ENCODE measurements at places on chromosomes 7 and 10.

DNA sequence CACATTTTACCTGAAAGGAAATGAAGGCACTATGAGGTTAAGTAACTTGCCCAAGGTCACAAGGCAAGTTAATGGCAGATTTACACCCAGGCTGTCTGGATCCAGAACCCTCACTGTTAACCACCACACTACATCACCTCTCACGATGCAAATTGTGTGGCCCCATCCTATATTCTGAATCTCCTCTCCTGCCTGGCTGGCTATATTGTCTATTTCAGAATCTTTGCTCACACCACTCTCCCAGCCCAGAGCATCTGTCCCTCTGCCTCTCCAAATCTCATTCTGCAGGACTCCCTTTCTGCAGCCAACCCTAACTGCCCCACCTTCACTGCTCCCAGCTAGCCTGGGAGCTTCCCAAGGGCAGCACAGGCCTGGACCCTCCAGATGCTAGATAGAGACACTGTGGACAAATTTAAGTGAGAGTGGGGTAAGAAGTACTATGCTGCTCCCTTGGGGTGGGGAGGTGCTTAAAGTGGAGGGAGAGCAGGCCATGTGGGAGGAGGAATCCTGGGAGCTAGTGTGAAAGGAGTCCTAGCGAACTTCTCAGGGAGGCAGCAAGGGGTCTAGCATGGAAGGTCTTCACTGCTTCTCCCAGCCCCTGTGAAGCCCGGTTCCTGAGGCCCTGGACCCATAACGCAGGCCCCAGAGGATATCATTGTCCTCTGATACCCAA is 786 bp downstream of the CUEDC2 start:
- DNase-seq, result no peak

DNA sequence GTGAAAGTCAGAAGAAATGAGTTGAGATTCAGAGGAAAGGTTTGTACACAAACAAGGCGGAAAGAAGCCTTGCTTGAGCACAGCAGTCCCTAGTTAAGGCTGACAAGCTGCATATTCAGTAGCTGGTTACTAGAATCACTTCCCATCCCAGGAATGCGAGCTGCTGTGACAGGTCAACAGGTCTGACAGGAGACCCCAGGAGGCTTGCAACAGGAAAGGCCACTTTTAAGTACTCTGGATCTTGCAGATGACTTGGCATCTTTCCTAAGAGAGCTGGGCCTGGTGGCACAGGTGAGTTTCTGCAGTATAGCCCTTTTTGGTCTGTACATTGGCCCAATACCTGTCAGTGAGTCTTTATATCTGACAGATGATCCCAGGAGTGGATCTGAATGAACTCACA is 35.7 kb upstream of the UNC5B start:
- no peak for DNase-seq

DNA sequence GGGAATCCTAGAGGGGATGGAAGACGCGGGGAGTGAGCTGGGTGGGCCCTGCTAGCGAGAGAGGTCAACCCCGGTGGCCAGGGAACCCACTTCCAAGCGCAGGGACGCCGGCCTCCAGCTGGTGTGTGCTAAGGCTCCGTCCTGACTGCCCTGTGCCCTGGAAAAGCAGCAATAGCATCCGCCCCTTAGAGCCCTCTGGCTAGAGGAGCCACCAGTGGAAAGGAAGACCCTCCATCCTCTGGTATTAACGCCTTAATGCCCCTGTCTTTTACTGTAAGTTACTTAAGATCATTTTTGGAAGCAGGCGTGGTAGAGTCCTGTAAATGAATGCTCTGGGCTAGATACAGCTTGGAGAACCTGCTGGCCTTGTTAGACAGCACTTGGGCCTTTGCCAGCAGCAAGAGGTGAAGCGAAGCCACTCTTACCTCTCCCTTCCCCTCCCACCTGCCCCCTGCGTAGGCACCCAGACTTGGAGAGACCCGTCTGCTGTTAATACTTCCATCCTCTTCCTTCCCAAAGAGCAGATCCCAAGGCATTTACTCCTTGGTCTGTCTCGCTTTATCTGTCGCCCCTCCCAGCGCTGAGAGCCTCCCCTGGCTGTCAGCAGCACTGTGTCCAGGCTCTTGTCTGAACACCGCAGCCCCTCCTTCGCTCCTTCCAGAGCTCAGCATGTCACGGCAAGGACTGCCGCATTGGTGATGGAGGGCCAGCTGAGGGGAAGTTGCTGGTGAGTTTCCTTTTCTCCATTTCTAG is 4.6 kb downstream of the REPIN1 start:
- no peak for DNase-seq

DNA sequence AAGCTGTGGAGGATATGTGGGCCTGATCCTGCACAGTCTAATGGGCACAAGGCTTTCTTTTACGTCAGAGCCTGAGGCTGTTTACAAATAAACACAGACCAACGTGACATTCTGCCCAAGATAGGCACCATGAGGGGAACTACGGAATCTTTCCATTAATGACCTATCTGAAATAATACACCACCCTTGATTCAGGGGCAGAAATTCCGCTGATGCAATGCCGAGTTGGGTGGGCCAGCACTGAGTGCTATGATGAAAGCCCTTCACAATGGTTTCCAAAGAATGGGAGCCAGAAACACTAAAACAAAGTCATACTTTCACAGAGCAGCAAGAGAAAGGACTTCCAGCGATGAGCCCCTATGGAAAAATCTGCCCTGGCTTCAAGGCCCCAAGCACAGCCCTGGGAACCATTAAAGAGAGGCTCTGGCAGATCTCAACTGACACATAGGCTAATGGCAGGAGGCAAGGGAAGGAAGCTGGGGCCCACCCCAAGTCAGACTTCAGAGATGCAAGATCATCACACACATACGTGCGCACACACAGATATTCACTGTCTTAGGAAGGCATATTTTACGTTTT is 72.2 kb upstream of the DLX6 start:
- DNase-seq, result no peak

DNA sequence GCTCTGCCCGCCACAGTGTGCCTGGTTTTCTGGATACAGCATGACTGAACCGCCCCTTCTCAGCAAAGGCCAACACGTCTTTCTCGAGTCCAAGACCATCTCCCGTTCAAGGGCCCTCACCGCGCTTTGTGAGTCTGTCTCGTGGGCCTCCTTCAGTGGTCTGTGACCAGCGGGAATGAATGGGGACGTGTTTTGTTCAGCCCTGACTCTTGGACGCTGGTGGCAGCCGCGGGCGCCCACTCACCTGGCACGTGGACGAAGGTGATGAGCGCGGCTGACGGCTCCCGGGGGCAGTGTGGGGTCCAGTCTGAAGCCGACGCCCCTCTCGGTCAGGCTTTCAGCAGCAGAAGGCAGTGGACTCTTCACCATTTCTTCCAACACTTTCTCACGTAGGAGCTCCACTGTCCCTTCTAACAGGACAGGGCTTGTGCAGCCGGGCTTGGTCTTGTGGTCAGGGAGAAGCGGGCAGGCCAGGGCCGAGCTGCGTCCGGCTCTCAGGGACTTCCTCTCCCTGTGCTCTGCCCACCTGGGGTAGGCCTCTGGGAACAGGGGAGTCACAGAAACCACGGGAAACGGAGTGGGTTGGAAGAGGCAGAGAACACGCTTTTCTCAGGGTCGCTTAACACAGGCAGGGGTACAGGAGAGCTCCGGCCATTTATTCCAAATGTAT is 30.4 kb downstream of the AMZ1 start:
- no peak for DNase-seq

DNA sequence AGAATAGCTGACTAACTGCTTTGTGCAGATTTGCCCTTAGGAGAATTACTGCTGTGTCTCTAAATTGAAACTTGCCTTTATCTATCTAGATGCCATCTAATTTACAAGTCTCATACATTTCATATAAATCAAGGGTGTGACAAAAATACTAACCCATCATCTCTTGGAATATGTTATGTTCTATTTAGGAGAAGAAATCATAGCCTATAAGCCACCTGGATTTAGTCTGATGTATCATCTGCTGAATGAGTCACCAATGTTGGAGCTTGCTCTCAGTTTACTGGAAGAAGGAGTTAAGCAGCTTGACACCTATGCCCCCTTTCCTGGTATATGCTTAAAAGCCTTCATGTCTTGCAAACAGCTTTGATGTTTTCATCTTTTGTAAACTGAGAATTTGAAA is 43.5 kb downstream of the NUP205 start:
- DNase-seq, result no peak

- no peak for DNase-seq
These were observed 14.5 kb downstream of the OR2A14 start for GRCh38 chr7:144137501-144137900.

DNA sequence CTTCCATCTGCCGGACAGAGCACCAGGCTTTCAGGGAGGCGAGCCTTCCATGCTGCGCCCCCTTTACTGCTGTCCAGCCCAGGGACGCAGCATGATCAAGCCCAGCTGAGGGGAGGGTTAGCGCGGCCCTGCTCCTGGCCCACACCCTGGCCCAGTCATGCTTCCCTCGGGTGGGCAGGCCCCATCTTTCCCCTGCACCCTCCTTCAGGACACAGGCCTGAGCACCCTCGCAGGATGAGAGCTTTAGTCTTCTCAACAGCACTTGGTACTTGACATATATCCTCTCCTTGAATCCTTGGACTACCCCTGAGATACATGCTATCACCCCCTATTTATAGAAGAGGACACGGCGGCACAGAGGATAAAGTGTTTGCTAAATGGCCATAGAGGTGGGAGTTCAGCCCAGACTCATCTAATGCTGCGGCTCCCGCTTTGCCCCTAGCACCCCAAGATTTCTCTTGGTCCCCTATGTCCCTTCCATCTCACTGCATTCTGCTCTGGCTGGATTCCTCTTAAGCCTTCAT is 32.7 kb upstream of the FRAT2 start:
- DNase-seq, result no peak

DNA sequence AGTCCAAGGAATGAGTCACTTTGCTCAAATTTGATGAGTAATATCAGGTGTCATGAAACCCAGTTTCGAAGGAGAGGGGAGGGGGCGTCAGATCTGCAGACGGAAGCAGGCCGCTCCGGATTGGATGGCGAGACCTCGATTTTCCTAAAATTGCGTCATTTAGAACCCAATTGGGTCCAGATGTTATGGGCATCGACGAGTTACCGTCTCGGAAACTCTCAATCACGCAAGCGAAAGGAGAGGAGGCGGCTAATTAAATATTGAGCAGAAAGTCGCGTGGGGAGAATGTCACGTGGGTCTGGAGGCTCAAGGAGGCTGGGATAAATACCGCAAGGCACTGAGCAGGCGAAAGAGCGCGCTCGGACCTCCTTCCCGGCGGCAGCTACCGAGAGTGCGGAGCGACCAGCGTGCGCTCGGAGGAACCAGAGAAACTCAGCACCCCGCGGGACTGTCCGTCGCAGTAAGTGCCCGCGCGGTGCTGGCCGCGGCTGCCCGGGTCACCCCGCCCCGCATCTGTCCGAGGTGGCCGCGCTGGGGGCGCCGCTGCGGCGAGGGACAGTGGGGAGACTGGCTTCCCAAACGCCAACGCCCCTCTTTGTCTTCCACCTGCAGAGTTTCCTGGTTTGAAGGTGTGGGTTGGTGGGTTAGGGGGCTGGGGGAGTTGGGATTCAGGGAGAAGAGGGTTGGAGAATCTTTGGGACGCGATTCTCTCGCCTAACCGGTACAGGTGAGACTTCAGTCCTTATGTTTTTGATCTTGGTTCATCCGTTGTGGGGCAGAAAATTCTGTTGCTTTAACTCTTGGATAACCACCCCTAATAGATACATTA is at the start of gene TAC1:
TAC1 (plus strand) TSS at position 351 of the 829 bp plus-strand sequence. CDS start 527 bp downstream, outside the sequence.
- DNase-seq, result no peak

DNA sequence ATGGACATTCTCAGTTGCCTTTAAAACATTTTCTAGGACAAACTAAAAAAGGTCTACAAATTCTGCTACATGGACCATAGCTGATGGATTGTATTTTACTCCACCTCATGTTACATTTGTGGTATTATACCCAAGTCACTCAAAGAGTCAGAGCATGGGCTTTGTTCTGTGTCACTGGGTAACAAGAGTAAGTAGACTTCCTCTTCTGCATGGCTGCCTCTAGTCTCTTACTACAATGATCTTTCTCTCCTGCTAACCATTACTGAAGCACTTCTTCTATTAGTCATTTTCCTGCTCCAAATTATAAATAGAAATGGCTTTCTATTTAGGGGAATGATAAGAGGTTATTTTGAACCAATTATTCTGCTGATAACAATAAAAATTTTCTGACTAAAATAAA is 727.4 kb upstream of the NRP1 start:
- DNase-seq, result no peak

DNA sequence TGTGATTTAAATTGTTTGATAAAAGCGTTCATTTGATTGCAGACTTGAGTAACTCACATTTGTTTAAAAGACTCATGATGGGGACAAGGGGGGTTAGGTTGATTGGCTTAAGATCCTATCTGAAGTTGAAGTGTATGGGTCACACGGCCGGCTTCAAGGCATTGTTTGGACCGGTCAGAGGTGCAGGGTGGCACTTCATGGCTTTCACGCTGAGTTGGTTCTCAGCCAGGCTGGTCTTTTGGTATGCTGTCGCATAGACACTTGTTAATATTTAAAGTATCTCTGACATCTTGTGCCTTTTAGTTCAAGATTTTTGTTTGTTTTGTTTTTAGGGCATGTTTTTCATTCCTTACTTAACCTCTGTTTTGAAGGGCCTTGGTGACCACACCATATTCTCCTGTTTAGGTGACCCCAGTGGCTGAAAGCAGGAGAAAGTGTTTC is 58.1 kb downstream of the CCNY start:
- no peak for DNase-seq

DNA sequence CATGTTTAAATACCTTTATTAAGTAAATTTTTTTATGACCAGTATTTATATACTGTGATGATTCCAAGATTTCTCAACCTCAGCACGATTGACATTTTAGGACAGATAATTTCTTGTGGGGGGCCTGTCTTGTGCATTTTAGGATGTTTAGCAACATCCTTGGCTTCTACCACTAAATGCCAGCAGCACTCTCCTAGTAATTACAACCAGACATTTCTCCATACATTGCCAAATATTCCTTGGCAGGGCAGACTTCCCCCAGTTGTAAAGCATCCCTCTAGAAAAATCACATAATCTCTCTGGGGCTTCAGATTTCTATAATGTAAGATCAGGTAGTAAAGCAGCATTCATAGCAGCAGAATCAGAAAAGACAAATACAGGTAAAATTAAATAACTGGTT is 7.8 kb upstream of the LIPM start:
- no peak for DNase-seq

DNA sequence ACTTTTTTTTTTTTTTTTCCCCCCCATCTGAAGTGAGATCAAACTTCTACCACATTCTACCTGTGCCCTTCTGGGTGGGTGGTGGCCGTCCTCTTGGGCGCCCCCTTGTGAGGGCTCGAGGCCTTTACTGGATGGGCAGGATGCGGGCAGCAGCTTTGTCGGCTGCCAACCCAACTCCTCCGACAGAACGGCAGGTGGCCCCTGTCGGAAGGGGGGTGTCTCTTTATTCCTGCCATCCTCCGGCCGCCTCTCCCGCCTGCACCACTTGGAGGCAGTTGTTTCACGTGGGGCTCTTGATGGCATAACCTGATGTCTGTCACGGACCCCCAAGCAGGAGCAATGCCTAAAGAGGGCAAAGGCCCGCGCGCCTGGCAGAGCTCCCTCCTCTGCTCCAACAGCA is 31.0 kb downstream of the AMZ1 start:
- peak; percentile 67 for DNase-seq

GRCh38 chr7:68622500-68622899 is 975.8 kb upstream of the AUTS2 start:
- DNase-seq, result no peak

DNA sequence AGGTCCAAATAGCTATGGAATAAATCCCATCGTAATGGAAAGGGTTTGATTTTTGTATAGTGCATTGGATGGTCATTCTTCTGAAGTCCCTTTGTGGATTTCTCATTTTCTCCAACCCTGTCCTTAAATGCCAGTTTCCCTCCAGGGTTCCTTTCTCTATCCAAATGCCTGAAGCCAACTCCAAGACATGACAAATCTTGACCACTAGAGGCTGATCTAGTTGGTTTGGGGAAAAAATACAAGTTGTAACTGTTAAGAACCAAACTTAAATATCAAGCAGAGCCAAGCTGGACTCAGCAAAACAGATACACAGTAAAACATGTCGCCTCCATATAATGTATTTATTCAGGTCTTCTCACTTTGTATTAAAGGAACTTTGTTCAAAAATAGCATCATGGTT is 28.7 kb downstream of the FRMD4A start:
- no peak for DNase-seq
